ENCODE measurements at places on chromosomes 12 and 14.
A peak's percentile ranks its signal among the peaks of the same experiment; 100 is the strongest.

- no peak for DNase-seq
Measured at GRCh38 chr14:91482263-91483013, 27.7 kb downstream of the PPP4R3A start.

GRCh38 chr12:104477510-104478390 is 21.0 kb downstream of the CHST11 start:
- DNase-seq = no peak

DNA sequence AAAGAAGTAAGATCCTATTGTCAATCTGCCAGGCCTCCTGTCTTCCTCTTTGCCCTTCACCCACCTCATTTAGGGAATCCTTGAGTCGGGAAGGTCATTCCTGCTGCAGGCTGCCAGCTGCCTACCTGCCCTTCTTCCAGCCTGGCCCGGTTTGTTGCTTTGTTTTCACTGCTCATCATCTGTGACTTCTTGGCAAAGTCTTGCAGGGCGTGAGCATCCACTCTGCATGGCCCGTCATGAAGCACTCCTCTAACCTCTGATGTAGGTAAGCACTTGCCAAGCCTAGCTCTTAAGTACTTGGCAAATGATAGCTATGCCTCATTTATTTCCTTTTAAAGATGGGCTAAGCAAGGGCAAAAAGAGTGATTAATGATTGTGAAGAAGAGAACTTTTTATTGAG is 192.8 kb downstream of the NRXN3 start:
- no peak for DNase-seq

DNA sequence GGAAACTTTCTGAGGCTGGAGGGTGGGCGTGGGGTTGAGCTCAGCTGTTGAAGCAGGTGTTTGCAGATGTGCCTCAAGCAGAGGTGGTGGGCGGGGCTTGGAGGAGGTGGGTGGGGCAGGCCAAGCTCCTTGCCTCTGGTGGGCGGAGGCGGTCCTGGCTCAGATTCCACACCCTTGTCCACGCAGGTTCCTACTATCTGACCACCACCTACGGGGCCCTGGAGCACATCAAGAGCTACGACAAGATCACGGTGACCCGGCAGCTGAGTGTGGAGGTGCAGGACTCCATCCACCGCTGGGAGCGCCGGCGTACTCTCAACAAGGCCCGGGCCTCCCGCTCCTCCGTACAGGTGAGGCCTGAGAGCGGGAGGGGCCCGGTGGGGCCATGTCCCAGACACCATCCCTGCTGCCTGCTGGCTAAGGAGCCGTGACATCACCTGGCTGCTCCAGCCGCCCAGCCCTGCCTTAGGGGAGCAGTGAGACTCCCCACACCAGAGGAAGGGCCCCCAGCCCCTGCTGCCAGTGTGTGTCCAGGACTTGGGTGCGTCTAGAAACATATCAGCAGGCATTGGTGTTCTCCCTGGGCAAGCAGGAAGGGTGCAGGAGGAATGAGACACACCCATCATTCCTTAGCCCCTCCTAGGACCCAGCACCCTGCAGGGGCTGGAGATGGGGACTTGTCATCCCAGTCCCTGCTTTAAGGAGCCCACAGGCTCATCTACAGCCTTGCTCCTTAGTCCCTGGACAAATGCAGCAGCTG is 63.4 kb downstream of the LGMN start:
- no peak for DNase-seq

DNA sequence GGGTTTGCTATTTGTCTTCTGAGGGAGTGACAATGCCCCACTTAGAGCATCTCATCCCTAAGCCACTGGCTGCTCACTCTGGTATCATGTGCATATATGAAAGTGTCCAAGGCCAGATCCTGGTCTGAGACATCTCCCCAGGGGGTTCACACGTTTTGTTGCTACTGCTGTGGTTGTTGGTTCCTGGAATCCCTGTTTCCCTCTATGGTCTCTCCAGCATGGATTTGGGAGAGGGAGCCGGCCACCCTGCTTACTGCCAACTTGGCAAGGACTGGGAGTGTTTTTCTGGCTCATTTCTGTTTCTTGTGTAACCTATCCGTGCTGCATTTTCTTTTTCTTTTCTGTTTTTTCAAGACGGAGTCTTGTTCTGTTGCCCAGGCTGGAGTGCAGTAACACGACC is 101.3 kb upstream of the MAX start:
- no peak for DNase-seq

- no peak for DNase-seq
Measured at GRCh38 chr12:125064492-125064891, 743 bp upstream of the AACS start.

DNA sequence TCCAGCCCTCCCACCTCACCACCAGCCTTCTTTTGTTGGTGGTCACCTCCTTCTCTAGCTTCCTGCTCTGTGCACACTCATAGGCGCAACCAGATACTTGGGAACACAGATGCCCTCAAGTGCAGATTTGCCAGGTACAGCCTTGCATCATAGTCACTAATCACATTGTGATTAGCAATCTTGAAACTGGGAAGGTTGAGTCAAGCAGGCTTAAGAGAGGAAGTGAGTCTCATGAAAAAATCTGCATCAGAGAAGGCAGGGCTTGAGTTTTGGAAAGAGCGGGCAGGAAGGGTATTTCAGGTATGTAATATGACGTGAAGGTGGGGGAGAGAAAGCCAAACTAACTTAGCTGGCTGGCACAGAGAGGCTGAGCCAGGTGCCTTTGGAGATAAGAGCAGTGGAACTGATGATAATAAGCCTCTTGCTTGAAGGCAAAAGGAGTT is 2.7 kb upstream of the RABGGTA start:
- DNase-seq = peak; percentile 66

- DNase-seq = peak; percentile 97
Measured at GRCh38 chr12:82358200-82359114, at the start of the genes CCDC59 and METTL25. Gene CCDC59 (minus strand): TSS chr12:82358387. CDS start chr12:82358376, 11 bp downstream. Gene METTL25 (plus strand): TSS chr12:82358529. CDS start chr12:82358566, 37 bp downstream.

- peak; percentile 38 for DNase-seq
Measured at GRCh38 chr12:76586764-76587395, 27.3 kb upstream of the OSBPL8 start.

- DNase-seq = no peak
Measured at GRCh38 chr14:56814519-56814959, 4.3 kb upstream of the OTX2 start.

DNA sequence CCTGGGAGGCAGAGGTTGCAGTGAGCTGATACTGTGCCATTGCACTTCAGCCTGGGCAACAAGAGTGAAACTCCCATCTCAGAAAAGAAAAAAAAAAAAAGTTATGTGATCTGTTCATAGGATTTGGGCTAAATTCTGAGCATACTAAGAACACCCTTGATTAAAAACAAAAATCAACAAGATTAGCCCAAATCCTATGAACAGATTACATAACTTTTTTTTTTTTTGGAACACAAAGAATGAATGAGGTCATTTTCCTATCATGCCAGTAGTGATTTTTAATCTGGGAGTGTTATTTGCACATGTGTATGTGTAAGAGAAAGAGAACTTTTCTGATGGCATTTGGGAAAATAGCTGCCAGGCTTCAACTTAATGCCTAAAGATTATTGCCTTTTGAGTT is 208.7 kb downstream of the ERC1 start:
- no peak for DNase-seq

DNA sequence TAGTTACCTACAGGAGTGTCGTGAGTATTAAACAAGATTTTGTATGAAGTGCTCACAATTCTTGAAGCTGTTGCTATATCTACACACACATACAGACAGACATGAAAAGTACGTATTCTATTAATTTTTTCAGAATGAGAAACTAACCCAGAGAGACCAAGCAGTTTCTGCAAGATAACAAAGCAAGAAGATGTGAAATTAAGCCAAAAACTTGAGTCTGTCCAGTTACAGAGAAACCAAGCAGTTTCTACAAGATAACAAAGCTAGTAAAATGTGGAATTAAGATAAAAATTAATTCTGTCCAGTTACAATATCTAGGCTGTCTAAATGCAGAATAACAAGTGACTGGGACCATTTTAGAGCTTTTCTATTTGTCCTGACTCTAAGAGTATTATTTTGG is 132.4 kb downstream of the ALG10B start:
- no peak for DNase-seq

DNA sequence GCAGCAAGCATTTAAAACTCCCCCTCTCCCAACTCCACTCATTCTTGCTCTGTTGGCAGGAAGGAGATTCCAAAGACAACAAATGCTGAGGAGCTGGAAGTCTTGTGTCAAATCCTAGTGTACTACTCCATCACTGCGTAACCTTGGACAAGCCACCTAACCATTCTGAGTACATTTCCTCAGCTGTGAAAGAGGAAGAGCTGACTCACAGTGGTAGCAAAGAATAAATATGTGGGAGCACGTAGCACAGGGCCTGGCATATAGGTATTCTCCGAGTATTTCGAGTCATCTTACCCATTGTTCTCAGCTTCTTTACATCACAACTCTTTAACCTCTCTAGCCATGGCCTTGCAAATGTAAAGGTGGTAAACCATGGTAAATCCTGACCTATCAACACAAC is 28.7 kb downstream of the EGLN3 start:
- DNase-seq = no peak

DNA sequence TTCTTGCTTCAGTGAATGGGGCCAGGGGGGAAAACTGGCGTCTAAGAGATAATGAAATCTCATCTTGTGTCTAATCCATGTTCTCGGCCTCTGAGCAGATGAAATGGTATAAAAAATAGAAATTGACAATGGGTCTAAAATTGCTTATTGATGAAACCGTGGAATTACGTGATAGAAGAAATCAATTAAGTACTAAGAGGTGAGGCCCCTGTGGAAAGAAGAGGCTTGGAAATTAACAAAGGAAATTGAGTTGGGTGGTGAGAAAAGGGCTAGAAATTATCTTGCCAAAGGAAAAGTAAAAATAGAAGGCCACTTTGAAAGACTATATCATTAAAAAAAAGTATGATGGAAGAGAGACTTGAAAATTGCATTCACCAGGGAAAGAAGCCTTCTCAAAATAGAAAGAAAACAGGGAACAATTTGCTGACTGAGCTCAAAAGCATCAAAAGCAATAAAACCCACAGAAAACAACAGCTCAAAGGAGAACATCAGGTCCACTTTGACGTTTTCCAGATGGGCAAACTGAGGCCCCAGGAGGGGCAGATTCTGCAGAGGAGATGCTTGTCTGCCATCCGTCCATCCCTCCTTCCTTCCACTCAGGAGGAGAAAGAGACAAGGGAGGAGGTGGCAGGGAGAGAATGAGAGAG is 226.1 kb upstream of the RTL1 start:
- DNase-seq = no peak

DNA sequence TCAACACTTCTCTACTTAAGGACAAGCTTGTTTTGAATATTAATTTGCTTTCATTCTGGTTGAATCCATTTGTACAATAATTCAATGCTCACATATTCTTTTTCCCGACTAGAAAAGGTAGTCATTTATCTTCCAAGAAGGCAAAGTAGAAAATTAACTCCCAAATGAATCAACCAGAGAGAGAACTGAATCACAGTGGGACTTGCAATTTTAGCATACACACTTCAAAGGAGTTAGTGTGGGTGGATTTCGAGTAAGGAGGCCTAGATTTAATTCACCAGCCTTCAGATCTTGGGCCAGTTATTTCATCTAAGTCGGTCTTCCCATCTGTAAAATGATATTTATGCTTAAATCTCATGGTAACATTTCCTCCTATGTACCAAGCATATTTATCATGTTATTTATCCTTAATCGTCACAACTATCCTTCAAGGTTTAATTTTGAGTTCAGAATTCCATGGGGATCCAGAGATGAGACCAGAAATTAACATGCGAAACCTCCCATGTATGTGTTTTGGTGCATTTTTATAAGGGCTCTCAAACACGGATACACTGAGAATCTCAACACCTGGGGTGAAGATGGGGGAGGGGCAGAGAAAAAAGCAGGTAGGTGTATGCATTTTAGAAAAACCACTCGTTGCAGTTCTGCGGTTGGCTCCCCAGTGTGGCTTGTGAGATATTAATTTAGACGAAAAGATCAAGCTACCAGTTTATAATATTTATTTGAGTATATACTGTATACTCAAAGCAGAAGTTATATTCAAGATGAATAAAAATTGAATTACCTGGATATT is 38.9 kb upstream of the IL22 start:
- no peak for DNase-seq

DNA sequence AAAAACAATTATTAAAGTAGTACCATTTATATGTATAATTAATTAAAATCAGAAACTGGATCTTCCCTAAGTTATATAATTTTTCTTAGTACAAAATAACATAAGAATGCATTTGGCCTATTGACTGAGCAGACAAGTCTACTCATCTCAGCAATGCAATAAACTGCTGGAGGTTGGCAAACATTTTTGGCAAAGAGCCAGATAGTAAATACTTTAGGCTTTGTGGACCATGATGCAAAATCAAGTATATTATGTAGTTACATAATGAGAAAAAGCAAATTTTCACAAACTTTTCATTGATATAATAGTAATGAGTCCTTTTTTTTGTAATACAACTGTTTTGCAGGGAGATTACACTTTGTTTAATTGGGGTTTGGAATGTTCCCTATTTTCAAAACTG is 30.9 kb downstream of the ERGIC2 start:
- DNase-seq = no peak

- no peak for DNase-seq
Measured at GRCh38 chr12:30582943-30583342, 112.7 kb downstream of the IPO8 start.

GRCh38 chr12:12784116-12784515 is 1.3 kb upstream of the APOLD1 start:
- DNase-seq = no peak

DNA sequence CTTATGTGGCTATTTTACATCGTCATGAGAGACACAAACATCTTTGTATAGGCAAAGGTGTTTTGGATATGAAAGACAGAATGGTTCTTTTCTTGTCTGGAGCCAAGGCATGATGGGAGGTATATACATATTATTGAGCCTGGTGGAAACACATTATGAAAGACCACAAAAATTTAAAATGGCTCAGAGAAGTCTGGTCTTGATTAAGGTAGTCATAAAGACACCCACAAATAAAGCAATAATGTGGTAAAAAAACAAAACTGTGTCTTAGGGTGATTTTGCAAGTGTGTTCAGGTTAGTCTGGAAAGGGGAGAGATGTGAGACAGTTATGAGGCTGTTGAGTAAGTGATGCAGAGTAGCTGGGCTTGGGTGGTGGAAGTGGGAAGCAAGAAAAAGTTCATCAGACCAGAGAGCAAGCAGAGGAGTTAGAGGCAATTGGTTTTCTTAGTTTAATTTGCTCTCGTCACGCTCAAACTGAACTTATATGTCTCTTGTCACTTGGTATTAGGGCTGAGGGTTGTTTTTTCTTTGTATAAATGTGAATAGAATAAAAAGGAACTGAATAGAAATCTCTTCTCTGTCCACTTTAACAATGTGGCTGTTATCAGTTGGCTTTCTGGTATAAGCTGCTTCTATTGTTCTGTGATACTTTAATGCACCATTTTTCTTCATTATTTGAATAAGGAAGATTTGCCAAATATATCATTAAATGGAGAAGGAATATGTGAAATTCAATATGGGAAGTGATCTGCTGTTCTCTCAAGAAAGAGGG is 115.0 kb downstream of the AKAP6 start:
- no peak for DNase-seq

GRCh38 chr12:128829861-128830504 is 6.2 kb upstream of the SLC15A4 start:
- DNase-seq = peak; percentile 32

All from activated CD4-positive, alpha-beta T cell treated with anti-CD3 and anti-CD28 coated beads for 48 hours (primary cell).